Activated naive CD4-positive, alpha-beta T cell treated with anti-CD3 and anti-CD28 coated beads, Interleukin-2, amount 50 U/mL, for 72 hours (primary cell): ENCODE measurements at places on chromosomes 2 and 18. TPM values are rescaled to one million over a fixed set of nuclear protein-coding genes. Genes with fewer than 3 reads are reported as not detected.

GRCh38 chr2:38387887-38388286 is 10.8 kb upstream of the ATL2 start:
- DNase-seq: no peak

GRCh38 chr18:13268158-13269012 is 49.8 kb downstream of the LDLRAD4 start:
- no peak for DNase-seq

GRCh38 chr2:62158444-62159121 is 37.3 kb upstream of the B3GNT2 start:
- no peak for DNase-seq

CCL20 gene
- 5.3 TPM for total RNA-seq

MAP3K19 gene
- 0.64 TPM for total RNA-seq

GRCh38 chr18:21242780-21243401 is 859 bp downstream of the GREB1L start:
- no peak for DNase-seq

DNA sequence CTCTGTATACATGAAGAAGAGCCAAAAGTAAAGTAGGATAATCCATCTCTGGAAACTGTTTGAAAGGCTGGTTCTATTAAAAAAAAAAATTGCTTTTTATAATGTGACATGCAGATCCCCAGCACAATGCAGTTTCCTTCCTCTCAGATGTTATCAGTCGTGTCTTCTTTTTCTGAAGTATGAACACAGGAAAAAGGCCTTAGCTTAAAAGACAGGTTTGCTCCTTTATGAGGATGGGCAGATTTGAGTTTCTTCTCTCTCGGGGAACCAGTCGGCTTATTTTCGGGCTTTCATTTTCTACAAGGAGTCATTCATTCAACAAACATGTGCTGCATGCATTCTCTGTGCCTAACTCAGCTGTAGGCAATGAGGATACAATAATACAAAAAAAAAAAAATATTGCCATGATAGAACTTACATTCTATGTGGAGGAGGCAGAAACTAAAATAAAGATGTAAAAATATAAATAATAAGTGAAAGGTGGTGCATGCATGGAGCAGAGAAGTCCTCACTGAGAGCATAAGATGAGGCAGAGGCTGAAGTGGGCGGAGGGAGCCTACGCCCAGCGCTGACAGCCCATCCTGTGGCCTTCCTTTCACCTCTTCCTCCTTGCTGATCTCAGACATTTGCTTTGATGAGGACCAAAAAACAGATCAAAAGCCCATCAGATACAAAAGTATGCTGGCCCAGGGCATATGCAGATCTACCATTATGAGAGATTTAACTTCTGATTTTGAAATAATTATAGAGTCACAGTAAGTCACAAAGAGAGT is at the start of gene CD226:
TSS of gene CD226 (minus strand) at position 513 of the 773 bp plus-strand sequence. CDS start at position 46, 467 bp downstream.
- DNase-seq: no peak

DNA sequence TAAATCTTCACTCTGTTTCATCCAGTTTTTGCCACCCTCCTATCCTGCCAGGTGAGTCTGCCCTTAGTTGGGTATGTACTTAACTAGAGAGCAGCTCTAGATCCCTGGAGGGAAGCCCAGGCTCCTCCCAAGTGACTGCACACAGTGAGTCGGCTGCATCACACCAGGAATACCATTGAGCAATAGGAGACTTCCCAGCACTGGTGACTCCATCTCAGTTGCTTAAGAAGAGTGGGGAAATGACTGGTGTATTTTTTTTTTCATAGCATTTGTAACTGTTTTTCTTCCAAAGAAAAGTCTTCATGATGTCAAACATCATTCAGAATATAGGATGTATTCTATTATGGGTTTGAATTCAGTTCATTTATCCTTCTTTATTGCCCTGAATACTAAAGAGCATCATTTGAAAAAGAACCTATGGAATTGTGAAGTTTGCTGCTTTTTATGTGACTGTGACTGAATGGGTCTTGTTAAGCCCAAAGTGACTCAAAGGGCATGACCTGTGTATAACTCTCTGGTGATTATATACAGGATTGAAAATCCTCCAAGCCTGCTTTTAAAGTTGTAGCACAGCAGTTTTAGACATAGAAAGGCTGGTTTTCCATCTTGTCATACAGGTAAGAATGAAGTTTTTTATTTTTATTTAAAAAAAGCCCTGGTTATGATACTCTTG is 84.3 kb downstream of the MAP3K20 start:
- DNase-seq: no peak

GRCh38 chr2:109370399-109371035 is 241.5 kb downstream of the SH3RF3 start:
- DNase-seq: no peak

DNA sequence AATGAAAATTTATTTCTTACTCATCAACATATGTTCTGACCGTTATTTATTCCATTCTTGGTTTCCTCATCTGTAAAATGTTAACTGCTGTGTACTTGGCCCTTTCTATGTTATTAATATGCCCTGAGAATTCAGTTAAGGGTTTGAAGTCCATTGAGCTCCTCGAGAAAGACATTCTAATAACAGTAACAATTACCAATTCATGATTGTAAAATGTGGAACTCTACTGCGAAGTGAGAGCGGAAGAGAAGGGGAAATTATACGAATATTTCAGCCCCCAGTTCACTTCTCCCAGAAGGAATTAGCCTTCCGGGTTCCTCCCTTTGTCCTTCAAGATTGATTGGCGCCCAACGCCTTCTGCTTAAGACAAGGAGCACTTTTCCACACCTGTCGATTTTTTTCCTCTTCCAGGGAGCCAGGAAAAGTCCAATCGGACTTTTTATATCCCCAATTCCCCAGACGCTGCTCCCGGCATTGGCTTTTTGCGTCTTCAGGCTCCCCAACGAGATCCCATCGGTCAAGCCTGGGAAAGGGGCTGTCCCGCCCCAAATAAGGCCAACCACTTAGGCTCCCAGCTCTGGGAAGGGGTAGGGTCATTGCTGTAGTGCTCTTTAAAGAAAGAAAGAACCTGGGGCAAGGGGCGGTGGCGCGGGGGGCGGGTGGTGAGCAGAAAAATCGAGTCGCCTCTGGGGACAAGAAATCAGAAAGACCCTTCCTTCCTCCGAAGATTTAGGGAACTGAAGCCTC is 1.6 kb downstream of the DSC2 start:
- DNase-seq: no peak

GRCh38 chr18:6881034-6881820 is 151.7 kb downstream of the ARHGAP28 start:
- DNase-seq: no peak

FBLN7 gene
- 48.5 TPM for total RNA-seq

- DNase-seq: no peak
Measured at GRCh38 chr18:48310353-48310752, 98.8 kb downstream of the ZBTB7C start.

MITD1 gene
- 107 TPM for total RNA-seq

- no peak for DNase-seq
Measured at GRCh38 chr18:48959921-48960920, 9.5 kb upstream of the SMAD7 start.

ALMS1 gene
- 25.4 TPM for total RNA-seq

ABHD3 gene
- 39.7 TPM for total RNA-seq

DSG1 gene
- not detected for total RNA-seq
